ENCODE measurements at places on chromosomes 13 and 19.

GRCh38 chr19:34096020-34096915, 76.0 kb upstream of the LSM14A start:
- peak; percentile 2 for DNase-seq

- DNase-seq: no peak
Observed at GRCh38 chr19:30871979-30872378, 477.3 kb downstream of the TSHZ3 start.

- DNase-seq: no peak
Observed at GRCh38 chr19:6322284-6322683, 11.1 kb downstream of the ACER1 start.

- no peak for DNase-seq
Observed at GRCh38 chr13:45456196-45456972, 8.4 kb upstream of the COG3 start.

DNA sequence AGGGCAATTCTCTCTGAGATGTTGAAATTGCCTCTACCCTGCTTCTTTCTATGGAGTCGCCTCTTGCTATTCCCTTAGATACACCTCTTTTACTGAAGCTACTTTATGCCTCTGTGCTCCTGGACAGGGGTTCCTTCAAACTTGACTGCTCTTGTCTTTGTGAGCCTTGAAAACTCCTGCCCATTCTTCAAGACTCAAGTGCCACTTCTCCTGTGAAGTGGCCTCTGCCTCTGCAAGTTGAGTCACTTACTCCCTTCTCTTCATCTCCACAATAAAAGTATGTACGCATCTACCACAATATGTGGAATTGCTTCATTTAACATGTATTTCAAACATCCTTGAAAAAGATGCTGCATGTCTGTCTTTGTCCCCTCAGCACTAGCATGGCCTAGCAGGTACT, 66.0 kb upstream of the TPP2 start:
- DNase-seq: no peak

DNA sequence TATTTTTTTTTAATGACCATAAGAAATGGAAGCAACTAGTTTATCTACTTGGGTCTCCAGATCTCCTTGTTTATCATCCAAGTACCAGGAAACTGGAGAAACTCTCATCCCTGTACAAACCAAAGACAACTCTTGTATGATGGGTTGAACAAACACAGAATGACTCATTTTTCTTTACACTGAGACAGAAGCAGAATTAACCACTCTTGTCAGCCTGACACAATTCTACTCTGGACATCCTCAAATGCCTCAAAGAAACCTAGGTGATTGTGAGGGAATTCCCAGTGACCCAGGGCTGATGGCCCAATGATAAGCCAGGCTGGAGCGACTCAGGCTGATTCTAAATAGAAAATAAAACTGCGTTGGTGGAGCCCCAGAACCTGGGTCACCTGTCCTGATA, 151.5 kb downstream of the ZNF737 start:
- DNase-seq: no peak

DNA sequence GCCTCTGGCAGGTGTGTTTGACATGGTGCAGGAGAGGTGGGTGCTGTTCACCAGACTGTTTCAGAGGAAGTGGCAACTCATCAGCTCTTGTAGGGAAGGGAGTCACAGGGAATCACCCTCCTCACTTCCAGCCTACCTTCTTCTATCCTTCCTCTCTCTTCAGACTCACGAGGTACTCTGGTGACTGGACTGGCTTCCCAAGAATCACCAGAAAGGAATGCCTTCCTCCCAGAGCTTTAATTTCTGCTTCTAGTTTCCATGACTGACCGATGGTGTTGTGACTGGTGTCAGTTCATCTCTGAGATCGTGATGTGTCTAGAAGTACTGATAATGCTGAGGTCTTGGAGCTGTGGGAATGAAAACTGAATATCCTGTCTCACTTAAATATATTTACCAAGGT, 247.3 kb downstream of the KCTD12 start:
- no peak for DNase-seq

DNA sequence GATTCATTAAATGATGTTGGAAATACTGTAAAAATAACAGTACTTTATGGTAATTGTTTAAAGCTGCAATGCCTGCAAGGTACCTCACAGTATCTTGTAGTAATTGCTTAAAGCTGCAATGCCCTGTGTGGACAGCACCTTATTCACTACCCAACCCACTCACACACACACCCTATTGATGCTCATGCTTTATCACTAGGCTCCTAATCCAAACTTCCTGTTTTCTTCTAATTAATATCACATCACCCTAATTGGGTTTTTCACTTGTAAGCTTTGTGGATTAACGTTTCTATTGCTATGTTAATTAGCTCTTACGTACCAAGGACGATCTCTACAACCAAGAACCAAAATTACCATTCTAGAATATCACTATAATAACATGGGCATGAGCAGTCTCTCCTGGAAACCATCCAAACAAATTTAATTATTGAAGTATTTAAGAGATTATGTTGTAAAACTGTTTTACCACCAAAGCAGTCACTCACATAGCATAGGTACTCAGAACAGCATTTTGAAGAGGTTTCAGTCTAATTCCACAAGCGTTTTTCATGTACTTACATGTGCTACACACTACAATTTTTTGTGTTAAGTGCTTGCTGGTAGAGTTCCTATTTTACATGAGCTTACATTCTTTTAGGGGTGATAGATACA, 303.8 kb downstream of the PCDH9 start:
- no peak for DNase-seq

- DNase-seq: no peak
Observed at GRCh38 chr19:7905268-7905667, 1.6 kb downstream of the MAP2K7 start.

GRCh38 chr19:41144403-41144802, 30.2 kb downstream of the CYP2F1 start:
- DNase-seq: peak; percentile 29

GRCh38 chr19:10105509-10106099, 558 bp upstream of the PPAN start:
- DNase-seq: peak; percentile 51

DNA sequence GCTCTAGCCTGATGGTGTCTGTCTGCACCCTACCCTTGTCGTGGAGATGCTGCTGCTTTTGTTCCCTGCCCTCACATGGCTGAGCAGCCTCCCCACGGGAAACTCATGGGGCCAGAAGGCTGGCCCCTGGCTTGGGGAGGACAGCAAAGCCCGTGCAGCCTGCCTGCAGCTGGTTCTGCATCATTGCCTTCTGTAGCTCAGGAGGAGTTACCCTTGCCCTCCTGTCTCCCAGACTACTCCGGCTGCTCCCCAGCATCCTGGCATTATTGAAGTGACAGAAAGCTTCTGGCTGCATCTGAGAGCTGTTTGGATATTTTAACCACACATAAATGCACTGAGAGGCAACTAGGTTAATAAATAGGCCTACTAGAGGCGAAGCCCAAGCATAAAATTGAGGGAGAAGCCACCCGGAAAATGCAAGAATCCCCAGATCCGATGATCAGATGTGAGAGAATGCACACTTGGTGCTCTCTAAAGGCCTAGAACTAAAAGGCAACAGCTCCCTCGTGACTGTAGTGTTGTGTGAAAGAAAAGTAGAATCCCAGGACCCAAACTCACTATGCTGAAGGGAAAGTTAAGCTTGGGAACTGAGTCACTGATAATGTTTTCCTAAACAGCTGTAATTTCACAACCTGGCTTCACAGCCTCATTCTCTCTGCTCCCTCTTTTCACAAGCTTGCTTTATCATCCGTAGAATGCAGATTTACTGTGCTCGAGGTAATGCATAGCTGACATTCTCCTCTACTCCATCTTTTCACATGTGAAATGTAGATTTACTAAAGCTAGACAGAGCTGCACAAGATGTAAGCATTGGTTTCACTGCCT, 110.8 kb downstream of the TNFRSF19 start:
- DNase-seq: no peak

Data from KG1 (cell line).